Testis (tissue), 5 donors: ENCODE measurements at places on chromosomes 6 and 20. TPM values are rescaled to one million over a fixed set of nuclear protein-coding genes. Genes with fewer than 3 reads are reported as not detected.

KIF6 gene
- 12.0 TPM for polyA plus RNA-seq

DNA sequence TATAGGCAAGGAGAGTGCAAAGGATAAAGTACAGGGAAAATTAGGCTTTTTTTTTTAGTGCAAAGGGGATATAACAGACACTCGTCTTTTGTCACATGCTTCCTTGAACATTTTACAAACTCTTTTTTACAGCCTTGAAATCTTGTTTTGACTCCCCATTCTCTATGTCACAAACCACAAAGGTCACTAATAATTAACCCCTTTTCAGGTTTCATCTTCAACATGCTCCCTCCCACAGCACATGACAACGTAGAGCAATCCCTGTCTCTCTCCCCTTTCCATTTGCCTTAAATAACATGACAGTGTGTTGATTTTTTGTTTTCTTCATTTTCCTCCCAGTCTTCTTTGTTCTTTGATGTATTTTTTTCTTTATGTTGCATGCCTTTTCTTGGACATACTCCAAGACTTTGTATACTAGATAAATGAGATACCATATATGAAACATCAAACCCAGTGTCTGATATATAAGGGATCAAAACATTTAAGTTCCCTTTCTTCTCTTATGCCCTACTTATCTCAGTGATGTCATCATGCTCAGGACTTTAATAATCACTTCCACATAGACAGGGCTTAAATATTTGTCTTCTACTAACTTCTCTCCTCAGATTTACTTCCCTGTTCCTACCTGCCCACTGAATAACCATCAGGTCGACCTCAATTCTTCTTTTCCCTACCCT, 378.7 kb upstream of the HSF2 start:
- H3K27ac ChIP-seq, result no peak overlapping the region
- H3K27me3 ChIP-seq, result no peaks in the 10 kb centered on the region
- DNase-seq, result no peak
- no peaks in the 10 kb centered on the region for H3K4me1 ChIP-seq
- H3K36me3 ChIP-seq, result no peaks in the 10 kb centered on the region

CST5 gene
- not detected for polyA plus RNA-seq

DNA sequence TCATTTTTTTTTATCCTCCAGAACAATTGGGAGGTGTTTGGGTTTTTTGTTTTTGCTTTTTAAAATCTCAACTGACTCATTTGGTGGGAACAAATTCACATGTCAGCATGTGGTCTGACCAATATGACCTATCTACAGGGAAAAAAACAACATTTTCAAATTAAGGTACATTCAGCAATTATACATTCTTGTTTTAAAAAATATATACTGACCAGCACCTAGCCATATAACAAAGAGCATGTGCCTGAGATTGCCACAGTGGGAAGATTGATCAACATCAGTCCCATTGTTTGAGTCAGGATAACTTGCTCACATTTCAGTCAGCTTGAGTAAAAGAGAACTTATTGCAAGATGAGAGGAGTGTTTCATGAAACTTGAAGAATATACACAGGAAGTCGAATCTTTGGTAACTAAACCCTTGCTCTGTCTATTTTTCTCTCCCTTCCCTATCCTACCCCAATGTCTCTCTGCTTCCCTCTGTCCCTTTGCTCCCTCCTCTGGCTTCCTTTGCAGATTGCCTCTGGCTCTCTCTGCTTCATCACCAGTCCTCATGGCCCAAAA, 163.2 kb upstream of the TAB2 start:
- H3K4me1 ChIP-seq, result no peaks in the 10 kb centered on the region
- no peaks in the 10 kb centered on the region for H3K36me3 ChIP-seq
- H3K27ac ChIP-seq, result no peak overlapping the region
- no peak overlapping the region for H3K4me3 ChIP-seq
- DNase-seq, result no peak
- no peaks in the 10 kb centered on the region for H3K27me3 ChIP-seq
